ENCODE measurements at places on chromosomes 13 and 19.

DNA sequence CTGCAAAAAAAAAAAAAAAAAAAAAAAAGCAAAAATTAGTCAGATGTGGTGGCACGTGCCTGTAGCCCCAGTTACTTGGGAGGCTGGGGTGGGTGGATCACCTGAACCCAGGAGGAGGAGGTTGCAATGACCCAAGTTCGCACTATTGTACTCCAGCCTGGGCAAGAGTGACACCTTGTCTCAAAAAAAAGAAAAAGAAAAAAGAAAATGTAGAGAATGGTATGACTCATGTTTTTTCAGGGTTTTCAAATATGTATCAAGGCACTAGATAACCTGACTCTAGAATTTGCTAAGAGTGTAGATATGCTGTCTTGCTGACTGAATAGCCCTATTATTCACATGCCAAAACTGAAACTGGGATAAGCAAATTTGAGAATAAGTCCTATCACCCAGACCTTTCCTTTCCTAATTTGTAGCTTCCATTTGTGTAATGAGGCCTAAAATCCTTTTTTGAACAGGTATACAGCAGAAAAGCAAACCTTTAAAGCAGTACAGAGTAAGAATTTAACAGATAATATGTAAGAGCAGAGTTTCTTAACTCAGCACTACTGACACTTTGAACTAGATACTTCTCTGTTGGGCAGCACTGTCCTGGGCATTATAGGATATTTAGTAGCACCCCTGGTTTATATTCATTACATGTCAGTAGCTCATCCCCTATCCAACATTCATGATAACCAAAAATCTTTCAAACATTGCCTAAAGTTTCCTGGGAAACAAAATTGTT, 108.6 kb downstream of the ELF1 start:
- DNase-seq = no peak

GRCh38 chr13:69600811-69601210, 506.8 kb upstream of the ATXN8OS start:
- DNase-seq = no peak

GRCh38 chr13:95573221-95573620, 20.7 kb downstream of the CLDN10 start:
- no peak for DNase-seq

- DNase-seq = no peak
These were observed 10.9 kb downstream of the ZNF549 start for GRCh38 chr19:57537953-57538547.

DNA sequence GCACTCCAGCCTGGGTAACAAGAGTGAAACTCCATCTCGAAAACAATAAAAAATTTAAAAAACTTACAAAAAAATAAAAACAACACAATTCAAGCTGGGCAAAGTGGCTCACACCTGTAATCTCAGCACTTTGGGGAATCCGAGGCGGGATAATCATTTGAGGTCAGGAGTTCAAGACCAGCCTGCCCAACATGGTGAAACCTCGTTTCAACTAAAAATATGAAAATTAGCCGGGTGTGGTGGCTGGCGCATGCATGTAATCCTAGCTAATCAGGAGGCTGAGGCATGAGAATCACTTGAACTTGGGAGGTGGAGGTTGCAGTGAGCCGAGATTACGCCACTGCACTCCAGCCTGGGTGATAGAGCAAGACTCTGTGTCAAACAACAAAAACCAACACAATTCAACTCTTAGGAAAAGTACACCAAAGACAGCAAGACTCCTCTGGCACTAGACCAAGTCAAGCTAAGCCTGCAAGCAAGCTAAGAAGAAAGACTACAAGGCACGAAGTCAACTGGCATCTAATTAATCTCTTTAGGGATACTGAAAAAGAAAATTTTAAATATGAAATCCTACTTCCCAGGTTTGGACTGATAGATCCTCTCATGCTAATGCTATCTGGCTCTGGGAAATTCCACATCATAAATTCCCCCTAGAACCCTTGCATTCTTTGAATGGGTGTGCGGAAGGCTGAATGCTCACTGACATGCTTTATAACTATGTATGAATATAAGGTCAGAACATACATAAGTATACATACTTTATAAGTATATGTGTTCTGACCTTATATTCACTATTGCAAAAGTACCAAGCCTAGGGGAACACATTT, 7.9 kb downstream of the PBX4 start:
- no peak for DNase-seq

- DNase-seq = no peak
These were observed 8.6 kb downstream of the GTF2F1 start for GRCh38 chr19:6384381-6384780.

GRCh38 chr13:72890546-72890945, 108.6 kb downstream of the PIBF1 start:
- no peak for DNase-seq

DNA sequence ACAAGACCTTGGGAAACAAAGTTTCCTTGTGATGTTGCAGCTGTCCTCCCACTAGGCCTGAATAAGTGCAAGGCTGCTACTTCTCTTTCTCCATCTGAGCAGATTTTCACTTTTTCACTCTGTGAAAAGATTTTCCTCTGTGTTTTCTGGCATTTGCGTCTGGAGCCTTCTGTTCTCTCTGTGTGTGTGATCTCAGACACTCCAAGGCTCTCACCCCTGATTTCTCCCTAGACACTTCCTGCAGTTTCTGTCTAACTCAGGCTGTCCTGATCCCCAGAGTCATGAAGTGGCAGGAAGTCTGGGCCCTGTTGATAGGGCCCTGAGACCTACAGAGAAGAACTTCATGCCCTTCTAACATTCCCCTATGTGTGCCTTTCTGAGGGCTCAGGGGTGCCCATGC, 37.2 kb downstream of the SIGLEC7 start:
- DNase-seq = no peak

GRCh38 chr19:28066161-28066560, 1146.8 kb downstream of the UQCRFS1 start:
- DNase-seq = no peak

DNA sequence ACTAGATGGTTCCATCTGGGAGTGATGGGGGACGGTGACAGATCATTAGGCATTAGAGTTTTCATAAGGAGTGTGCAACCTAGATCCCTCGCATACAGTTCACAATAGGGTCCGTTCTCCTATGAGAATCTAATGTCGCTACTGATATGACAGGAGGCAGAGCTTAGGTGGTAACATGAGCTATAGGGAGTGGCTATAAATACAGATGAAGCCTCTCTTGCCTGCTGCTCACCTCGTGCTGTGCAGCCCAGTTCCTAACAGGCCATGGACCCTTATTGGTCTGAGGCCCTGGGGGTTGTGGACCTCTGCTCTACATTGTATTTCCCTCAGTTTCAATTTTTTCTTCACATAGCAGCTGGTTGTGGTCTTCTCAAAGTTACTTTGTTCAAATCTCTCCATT, 56.5 kb downstream of the CDK8 start:
- no peak for DNase-seq

GRCh38 chr13:112346173-112346898, 29.8 kb upstream of the SPACA7 start:
- DNase-seq = peak; percentile 83

- DNase-seq = no peak
These were observed 4.3 kb downstream of the BBC3 start for GRCh38 chr19:47226426-47227351.

GRCh38 chr13:39956036-39956435, 300.6 kb downstream of the COG6 start:
- no peak for DNase-seq

DNA sequence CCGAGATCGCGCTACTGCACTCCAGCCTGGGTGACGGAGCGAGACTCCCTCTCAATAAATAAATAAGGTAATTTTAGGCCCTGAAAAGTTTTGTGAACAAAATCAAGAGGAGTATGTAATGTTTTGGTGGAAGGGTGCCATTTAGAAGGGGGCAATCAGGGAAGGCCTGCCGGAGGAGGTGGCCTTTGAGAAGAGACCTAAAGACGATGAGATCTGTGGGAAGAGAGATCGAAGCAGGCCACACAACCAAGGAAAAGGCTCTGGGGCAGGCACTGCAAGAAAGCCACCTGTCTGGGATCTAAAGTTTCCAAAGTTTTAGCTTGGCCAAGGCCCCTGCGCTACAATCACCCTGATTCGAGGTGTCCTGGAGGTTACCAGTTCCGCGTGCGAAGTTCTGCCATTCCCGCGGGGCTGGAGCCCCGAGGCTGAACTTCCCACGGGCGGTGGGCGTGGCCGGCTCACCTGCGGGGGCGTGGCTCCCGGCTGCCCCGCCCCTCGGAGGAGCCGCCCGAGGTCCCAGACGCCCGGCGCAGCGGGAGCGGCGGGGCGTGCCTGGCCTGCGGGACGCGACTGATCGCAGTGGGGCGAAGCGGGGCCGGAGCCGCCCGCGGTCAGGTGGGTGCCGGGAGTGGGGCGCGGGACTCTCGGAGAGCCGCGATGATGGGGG, at the start of gene KLC3:
KLC3 (plus strand) TSS at position 519 of the 667 bp plus-strand sequence. CDS start 4,792 bp downstream, outside the sequence.
- DNase-seq = no peak

DNA sequence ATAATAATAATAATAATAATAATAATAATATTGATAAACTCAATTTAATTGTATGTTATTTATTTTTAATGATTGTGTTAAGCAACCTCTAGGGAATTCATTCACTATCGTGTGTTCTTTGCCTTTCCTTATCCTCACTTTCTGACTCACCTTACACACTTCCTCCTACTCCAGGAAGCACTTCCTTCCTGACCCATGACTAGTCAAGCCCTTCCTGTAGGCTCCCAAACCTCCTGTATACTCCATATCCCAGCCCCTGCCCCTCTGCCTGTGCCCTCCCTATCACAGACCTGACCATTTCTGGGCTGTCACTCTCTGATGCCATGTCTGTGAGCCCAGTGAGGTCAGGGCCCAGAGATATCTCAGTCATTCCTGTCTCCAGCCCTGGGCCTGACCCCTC, 7.6 kb downstream of the LGALS4 start:
- no peak for DNase-seq

DNA sequence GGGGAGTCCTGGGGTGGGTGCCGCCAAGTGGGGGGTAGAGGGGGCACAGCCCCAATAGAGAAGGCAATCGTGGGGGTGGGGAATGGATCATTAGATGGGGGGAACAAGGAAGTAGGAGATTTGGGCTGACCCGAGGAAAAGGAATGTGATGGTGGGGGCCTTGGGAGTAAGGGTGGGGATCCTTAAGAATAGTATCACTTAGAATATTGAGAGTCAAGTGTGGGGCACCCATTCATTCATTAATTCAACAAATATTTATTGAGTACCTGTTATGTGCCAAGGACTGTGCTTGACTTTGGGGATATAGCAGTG, 641 bp downstream of the PPP5C start:
- DNase-seq = no peak

GRCh38 chr13:22014469-22014868, 343.6 kb downstream of the FGF9 start:
- no peak for DNase-seq

DNA sequence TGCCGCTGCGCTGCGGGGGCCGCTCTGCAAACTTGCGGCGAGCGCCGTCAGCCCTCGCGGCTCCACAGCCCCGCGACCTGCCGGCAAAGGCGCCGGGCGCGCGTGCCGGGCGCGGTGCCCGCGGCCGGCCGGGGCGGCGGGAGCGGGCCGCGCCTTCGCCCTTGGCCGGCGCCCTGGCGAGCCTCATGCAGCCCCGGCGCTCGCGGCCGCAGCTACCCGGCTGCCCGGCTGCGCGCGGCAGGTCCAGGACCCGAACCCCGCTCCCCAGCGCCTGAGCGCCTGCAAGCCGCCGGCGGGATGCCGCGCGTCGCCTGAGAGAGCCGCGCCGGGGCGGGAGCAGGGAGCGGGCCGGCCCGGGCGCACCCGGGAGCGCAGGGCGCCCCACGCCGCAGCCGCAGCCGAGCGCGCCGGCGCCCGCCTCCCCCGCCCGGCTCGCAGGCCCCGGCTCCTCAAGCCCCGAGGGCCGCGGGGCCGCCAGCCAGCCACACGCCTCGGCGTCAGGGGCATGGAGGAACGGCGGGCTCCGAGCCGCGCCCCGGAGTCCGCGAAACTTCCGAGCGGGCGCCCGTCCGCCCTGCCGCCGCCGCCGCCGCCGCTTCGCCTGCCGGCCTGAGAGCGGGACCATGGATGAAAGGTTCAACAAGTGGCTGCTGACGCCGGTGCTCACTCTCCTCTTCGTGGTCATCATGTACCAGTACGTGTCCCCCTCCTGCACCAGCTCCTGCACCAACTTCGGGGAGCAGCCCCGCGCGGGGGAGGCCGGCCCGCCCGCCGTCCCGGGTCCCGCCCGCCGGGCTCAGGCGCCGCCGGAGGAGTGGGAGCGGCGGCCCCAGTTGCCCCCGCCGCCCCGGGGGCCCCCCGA, 564 bp downstream of the HS6ST3 start:
- no peak for DNase-seq

- DNase-seq = no peak
These were observed 71.6 kb upstream of the UBAC2 start for GRCh38 chr13:99129050-99129449.

DNA sequence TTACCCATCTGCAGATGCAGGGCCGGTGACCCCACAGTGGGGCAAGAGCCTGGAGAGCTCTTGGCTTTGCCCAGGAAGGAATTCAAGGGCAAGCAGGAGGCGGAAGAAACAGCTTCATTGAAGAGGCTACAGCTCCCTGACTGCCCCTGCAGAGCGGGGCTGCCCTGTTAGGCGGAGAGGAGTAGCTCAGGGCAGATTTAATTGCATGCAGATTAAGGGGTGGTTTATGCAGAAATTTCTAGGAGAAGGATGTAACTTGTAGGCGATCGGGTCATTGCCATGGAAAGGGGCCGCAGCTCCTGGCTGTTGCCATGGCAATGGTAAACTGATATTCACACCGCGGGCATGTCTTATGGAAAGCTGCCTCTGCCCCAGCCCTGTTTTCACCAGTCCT, 94.1 kb downstream of the ATP11A start:
- no peak for DNase-seq

DNA sequence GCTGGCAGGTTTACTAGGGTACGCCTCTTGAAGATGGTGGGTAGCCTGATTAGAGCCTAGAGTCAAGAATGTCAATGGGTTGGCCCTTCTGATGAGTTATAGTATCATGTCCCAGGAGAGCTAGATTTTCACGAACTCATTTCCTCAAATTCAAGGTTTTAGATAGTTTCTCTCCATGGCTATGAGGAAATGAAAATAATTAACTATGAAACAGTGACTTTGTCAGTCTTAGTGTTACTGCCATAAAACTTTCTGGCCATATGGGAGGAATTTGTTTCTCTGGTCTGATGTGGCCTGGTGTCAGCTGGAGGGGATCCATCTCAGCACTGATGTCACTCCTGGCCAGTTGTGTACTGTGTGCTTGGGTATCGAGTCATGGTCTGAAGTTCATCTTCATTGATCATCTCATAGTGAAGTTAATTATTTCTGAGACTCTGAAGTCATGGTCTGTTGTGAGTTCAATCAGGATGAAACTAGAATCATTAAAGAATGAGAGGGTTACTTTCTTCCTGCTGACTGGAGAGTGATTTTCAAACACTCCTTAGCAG, 49.4 kb upstream of the TNFSF11 start:
- no peak for DNase-seq

Measured in NCI-H1436 treated with DMSO at 0.1 percent for 48 hours (cell line).